ENCODE measurements at places on chromosomes 6 and 20.

DNA sequence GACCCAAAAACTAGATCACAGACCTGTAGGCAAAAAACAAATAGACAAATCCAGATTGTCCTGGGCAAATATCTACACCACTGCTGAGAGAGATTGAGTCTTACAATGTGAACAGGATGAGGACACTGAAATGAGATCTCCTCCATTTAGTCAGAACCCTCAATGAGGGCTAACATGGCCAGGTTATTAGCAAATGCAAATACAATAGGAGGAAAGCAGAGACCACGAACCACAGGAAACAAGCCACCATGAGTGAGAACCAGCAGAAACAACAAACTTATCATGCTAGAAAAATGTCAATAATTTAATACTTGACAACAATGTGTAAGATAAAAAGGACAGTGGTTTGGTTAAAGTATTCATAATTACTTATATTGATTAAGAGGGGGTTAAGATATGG lies 162.8 kb downstream of the SYNE1 start:
- DNase-seq: no peak

- no peak for DNase-seq
Measured at GRCh38 chr6:105561486-105561885, 158.6 kb upstream of the PREP start.

- DNase-seq: no peak
Measured at GRCh38 chr6:9841886-9842725, 572.8 kb downstream of the TFAP2A start.

DNA sequence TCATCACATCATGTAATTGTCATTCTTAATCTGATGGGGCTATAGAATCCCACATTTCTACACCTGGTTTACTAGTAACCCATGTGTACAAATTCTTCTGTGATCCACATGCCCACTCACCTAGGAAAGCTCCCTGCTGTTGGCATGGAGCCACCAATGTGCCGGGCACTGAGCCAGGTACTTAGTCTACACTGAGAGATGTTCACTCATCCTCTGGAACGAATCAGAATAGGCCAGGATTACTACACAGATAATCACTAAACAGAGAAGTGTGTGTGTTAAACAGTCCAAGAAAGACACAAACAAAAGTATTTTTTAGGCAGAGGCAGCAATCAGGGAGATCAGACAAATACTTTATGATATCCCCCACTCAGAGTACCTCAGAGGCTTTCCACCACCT lies 193.2 kb upstream of the VGLL2 start:
- DNase-seq: no peak

GRCh38 chr6:32962213-32962826 lies 6.1 kb upstream of the BRD2 start:
- no peak for DNase-seq

DNA sequence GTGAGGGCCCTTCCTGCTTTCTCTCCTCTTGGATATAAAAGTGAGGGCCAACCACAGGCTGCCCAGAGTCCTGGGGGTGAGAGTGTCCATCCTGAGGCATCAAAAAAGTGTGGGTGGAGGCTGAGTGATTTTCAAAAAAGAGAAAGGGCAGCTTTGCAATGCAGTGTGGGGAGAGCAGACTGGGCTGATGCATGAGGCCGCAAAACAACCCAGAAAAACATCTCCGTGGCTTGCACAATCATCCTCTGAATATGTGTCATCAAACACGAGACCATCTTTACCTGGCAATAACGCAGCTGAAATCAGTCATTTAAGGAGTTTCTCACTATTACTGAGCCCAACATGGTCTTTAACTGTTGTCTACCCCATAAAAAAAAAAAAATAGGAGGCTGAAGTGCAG lies 191.2 kb upstream of the SOX4 start:
- DNase-seq: no peak

- DNase-seq: no peak
Measured at GRCh38 chr6:10414756-10415616, at the start of gene TFAP2A. Gene TFAP2A (minus strand): TSS chr6:10415074. CDS start chr6:10414991, 83 bp downstream.

GRCh38 chr6:44522871-44523270 lies 135.4 kb downstream of the CDC5L start:
- no peak for DNase-seq

- no peak for DNase-seq
Measured at GRCh38 chr20:24773751-24774201, 175.3 kb upstream of the CST7 start.

DNA sequence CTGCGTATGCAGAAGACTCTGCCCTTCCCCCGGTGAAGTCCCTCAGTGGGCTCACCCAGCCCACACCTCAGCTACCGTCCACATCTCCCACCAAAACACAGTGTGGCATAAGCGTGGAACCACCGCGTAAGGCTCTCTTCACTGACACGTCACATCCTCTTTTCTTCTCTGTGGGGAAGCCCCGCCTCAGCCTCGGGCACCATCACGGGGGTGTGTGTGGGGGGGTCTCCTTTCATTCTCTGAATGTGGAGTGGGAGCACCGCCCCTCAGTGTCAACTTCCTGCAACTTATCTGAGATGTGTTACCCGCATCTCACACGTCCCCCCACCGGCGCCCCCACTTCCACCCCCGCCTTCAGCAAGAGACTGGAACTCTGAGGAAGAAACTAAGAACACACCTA lies 388.4 kb upstream of the JARID2 start:
- peak; percentile 92 for DNase-seq

DNA sequence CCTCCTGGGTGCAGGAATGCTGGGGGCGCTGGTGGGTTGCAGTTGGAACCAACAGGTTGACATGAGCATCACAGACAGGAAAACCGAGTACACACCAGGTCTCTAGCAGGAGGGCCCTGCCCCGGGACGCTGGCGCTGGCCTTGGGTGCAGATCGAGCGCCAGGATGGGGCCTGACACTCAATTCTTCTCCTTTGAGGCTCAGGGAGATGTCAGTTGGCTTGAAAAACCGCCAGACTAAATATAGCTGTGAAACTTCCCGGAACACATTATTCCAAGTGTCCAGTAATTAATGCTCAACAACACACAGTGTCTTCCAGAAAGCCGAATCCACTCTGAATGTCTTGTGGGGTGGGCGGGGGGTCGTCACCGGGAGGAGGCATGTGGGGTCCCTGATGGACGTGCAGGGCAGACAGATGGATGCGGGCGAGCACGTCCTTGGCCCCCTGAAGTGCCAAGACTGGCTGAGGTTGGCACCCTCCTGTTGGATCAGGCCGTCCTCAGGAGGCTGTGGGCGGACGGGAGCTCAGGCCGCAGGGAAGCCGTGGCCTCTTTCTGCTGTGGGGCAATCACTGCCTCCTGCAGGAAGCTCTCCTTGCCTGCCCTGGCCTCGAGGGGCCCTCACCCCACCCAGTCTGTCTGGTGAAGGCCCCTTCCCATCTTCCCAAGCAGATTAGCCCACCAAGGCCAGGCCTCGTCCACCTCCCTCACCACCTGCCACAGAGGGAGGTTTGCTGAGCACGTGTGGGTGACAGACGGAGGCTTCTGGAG lies 19.4 kb upstream of the GATA5 start:
- no peak for DNase-seq

DNA sequence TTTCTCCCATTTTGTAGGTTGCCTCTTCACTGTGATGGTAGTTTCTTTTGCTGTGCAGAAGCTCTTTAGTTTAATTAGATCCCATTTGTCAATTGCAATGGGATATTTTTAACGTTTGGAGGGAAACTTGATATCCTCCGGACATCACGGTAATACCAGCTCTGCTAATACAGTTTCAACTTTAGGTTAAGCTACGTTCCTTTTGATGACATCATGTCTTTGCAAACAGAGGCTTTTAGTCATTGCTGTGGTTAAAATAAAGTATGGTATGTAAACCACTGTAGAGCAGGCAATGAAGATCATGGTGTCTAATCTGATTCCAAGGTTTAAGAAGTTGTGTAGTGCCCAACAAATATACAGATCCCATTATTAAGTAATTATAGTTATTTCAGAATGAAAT lies 168.0 kb upstream of the CHD6 start:
- no peak for DNase-seq

DNA sequence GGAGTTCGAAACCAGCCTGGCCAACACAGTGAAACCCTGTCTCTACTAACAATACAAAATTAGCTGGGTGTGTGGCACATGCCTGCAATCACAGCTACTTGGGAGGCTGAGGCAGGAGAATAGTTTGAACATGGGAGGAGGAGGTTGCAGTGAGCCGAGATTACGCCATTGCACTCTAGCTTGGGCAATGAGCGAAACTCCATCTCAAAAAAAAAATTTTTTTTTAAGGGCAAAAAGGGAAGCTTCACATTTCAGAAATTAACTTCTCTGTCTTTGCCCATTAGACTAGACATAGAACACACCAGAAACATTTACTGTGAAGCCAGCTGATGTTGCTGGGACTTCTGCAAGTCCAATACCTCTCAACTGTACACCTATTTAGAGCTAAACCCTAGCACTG lies 90.8 kb upstream of the HDAC2 start:
- DNase-seq: no peak

DNA sequence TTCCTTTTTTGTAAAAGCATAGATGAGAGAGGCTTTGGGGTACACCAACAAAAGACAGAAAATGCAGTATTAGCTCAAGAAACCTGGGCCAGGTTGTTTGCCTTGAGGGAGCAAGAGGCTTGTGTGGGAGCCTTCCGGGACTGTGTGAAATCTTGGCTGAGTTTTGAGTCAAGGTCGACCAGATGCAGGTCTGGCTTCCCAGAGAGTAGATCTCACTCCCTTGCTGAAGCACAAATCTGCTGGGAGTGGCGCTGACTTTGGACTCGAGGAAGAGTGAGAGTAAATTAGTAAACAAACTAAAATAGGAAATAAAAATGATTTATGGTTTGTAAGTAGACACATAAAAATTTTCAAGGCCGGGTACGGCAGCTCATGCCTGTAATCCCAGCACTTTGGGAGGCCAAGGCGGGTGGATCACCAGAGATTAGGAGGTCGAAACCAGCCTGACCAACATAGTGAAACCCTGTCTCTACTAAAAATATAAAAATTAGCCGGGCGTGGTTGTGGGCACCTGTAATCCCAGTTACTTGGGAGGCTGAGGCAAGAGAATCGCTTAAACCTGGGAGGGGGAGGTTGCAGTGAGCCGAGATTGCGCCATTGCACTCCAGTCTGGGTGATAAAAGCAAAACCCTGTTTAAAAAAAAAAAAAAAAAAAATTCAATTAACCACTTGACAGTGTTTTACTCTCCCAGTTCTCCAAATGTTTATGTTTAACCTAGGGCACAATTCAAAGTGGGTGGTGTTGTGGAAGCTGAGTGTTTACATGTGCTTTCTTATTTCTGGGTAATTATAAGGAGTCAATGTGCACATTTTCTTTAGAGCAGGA lies 27.7 kb upstream of the EDN1 start:
- no peak for DNase-seq

DNA sequence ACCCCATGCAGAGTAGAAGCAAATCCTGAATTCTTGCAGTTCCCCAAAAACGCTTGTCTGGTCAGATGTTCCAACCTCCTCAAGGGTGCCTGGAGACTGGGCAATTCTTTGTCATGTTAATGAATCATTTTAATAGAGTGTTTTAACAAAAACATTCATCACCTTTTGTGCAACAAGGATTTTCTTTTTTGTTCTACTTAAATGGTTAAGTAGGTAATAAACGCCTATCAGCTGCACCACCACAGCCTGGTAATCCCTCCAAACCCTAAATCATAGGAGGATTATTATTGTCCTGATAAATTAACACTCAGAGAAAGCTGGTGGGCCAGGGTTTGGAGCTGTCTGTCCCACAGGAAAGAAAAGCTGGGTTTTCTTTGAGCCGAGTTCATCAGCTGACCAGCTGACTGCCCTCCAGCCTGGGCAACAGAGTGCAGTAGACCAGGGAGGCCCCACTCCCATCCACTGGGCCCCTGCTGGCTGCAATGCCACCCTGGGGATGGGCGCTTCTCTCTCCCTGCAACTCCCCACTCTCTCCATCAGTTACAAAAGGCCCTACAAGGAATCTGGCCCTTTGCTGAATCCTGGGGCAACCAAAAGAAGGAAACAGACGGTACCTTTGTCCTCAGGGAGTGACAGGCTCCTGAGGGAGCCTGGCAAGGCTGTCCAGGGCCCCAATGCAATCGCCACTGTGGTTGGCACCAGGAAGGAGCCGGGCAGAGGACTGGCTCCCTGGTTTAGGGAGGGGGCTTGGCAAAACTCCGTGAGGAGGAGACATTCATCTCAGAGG lies 23.1 kb upstream of the BMP7 start:
- no peak for DNase-seq

DNA sequence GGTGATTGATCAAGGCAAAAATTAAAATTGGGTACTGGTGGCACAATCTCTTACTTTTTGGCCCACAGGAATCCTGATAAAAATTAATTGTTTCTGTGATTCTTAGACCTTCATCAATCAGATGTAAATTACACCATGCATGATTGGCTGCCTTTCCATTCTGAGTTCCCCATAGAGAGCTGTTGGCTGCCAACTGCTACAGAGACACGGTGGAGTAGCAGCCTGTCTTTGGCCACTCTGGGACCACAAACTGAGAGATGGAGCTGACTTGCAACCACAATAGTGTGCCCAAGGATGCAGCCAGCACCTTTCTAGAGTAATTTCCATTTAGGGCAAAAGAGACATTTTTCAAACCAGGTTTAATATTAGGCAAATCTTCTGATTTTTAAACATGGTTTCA lies 274.3 kb upstream of the MMS22L start:
- no peak for DNase-seq

- no peak for DNase-seq
Measured at GRCh38 chr6:42889815-42890214, 10.4 kb downstream of the RPL7L1 start.

GRCh38 chr6:170039156-170040114 lies 251.4 kb downstream of the DLL1 start:
- no peak for DNase-seq

- no peak for DNase-seq
Measured at GRCh38 chr6:19394687-19395086, 442.5 kb upstream of the ID4 start.

DNA sequence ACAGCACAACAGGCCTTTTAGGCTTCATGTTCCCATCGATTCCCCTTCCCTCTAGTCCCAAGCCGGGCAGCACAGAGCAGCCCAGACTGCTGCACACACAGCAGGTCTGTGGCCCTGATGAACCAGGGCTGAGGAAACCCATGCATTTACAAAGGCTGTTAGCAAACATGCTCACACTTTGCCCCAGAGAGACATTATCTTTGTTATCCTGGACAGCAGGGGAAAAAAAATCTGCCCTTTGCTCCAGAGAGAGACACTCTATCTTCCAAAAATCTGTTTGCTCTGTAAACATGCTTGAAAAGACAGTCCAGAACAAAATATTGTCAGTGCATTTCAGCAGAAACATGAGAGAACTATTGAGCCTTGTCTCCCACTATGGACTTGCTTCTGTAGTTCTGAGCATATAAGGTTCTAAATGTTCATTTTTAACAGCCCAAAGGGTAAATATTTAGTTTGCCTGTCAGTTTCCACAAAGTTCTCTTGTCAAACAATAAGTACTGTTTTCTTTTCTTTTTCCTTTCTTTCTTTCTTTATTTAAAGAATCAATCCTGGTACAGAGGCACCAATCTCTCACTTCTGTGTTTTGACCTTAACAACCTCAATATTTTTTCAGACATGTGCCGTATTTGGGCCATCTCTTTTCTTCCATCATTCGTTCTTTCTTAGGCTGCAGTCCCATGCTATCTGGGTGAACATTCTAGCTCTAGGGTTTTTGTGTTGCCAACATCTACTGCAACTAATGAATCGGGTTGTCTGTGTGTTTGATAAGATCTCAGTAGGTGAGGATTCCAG lies 468.0 kb downstream of the EPM2A start:
- no peak for DNase-seq

Measured in stimulated activated CD8-positive, alpha-beta memory T cell treated with anti-CD3 and anti-CD28 coated beads, Interleukin-4, amount 100 ng/mL, for 4 hours (primary cell).